ENCODE measurements at places on chromosomes 16 and 17.

DNA sequence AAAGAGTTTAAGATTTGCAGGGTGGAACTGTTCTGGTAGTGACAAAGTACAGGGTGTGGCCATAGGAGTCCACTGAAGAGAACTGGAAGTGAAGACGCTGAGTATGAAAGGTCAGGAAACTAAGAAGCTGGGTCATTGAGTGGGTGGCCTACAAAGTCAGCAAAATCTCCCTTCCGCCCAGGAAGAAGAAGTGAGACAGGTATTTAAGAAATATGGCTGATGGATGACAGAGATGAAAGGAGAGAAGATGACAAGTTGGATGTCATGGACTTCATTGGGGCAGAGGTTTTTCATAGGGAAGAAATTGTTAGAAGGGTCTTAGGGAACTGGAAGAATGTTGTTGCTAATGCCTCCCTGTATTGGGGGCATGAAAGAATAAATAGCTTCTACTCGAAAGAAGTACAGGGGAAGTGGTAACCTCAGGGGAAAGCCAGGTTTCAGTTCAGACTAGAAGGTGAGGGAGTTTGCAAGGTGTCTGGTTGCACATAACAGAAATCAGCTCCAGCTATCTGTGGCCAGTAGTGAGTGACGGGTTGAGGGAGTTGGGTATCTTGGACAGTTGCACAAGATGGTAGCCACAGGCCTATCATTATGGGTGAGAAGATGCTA, 33.6 kb upstream of the MED13 start:
- no peak for DNase-seq

DNA sequence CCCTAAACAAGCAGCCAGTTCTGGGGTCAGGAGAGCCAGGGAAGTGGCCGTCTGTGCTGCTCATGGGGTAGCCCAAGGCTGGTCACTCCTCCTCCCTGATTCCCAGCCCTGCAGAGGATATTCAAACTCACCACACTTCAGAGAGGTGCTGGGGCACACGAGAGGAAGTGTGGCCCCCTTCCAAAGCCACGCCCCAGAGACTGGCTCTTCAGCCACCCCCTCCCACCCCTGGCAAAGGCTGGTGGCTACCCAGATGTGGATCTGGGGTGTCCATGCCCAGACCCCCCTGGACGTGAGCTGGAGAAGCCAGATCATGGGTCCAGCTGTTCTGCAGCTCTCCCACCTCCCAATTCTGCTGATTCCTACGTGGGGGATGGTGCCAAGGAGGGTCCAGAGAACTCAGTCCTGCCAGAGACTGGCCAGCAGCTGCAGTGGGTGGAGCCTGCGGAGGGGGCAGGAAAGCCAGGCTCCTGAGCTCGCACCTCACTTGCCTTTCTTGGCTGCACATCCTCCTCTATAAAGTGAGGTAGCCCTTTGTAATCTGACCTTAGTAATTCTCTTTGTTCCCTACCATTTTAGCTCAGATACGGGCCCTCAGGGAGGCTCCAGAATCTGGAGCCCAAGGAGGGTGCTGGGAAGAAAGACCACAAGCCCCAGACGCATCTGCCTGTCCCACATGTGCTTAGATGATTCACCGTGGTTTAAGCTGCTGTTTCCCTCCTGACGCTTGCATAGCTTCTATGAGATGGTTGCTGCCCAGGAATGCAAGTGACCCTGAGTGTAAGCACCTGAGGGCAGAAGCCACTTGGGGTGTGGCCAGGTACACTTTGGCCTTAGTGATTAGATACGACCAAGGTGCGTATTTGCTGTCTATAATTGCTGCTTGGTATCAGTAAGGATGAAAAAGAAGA, 15.3 kb downstream of the SDK2 start:
- no peak for DNase-seq

DNA sequence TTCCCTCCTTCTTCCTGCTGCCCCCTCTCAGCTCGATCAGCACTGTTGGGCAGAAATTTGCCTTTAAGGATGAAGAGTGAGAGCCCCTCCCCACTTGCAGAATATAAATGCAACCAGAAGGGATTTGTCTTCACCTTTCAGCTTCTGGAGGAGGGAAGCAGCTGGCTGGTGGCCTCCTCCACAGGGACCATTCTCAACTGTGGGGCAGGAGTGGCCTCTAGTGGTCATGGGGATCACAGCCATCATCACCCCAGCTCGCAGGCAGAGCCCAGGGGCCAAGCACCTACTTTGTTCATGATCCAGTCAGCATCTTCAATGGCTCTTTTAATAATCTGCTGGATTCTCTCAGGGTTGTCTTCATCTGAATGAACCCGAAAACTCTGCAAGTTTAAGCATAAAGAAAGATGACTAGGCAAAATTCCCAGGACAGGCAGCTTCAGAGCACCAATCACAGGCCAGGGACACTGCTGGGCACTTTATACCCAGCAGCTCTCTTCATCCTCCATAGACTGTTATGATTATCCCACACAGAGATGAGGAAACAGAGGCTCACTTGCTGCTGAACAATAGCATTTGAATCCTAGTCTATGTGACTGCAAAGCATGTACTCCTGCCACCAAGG, 13.1 kb downstream of the LYRM9 start:
- peak; percentile 55 for DNase-seq

DNA sequence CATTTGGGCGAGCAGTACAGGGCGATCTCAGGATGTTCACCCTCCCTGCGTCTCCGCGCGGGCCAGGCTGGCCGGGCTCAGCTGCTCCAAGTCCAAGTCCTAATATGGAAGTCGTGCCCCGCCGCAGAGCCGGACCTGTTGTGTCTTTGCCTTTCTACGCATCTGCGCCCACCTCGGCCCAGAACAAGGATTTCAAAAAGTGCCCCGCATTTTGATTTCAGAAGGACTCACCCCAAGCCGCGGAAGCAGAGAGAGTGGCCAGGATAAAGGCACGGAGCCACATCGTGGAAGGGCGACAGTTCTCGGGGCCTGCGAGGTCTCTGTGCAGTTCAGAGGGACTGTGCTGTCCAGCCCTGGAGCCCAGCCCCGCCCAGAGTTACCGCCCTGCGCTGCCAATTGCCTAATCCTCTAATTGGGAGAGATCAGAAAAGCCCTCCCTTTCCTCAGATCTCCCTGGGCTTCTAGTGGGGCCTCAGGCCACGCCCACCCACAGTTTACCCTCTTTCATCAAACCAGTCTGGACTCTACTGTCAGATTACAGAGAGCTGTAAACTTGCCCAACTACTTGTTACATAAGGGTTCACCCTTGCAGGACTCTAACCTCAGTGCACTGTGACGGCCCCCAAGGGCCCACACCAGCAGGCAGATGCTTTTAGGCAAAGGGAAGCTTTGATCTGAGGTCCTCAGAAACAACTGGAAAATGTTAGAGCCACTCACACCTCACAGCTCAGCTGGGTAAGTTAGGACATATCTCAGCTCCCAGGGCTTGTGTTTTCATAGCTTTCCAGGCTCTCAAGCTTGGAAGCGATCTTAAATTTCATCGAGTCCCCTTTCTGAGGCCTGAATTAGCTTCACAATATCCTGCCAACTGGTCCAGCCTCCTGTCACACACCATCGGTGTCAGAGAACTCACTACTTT, at the start of gene CES1:
CES1 (minus strand) TSS at position 324 of the 919 bp plus-strand sequence; CDS start at position 283, 41 bp downstream.
- DNase-seq, result no peak

DNA sequence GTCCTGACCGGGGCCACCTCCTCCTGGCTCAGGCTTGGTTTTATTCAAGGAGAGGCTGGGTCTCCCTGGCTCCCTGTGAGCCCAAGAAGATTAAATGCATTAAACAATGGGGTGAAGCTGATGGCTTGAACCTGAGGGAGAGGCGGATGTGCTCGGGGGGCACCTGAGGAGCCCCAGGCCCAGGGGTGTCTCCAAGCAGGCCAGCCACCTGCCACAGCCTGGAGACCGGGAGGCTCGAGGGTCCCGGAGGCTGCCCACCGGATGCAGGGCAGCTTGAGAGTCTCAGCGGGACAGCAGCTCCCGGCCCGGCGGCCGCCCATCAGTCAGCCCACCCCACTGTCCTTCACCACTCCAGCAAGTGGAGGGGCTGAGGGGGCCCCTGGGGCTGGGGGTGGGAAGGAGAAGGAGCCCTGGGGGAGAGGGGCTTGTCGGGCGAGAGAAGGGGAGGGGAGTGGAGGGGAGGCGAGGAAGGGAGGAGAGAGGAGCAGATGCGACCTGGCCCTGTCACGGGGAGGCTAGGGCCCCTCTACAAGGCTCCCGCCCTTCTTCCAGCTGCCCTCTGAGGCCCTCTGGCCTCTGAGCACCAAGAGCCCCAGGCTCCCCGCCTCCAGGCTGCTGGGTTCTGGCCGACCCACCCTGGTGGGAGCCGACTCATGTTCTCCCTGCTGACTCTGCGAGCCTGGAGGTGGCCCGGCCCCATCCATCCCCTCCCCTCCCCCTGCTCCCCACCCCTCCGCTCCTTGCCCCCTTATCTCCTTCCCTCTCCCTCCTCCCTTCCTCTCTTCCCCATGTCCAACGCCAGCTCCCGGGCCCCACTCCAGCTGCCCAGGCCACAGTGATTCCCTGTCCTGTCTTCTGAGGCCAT, 13.2 kb downstream of the CD7 start:
- no peak for DNase-seq

GRCh38 chr16:50165473-50165872, 12.4 kb downstream of the TENT4B start:
- DNase-seq, result no peak

- no peak for DNase-seq
Measured at GRCh38 chr16:81615833-81616232, 163.3 kb upstream of the PLCG2 start.

DNA sequence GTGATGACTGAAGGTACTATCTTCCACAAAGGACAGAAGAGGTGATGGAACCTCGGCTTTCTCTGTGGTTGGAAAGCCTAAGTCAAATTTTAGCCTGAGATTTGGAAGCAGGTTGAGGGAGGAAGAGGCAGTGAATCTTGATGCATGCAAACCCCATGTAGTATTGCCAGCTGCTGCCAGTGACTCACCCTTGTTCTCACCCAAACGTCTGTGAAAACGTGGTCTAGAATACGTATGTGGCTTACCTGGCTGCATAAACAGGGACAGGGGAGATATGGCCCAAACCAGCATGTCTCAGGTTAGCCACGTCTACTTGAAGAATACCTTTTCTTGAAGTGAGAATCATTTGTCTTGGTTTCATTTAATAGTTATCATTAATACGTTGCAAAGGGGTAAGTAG, 438.0 kb upstream of the MAF start:
- DNase-seq, result no peak

GRCh38 chr16:1510941-1511351, 17.8 kb downstream of the TELO2 start:
- no peak for DNase-seq

GRCh38 chr16:6038941-6039645, 941.5 kb upstream of the EEF2KMT start:
- DNase-seq, result no peak

DNA sequence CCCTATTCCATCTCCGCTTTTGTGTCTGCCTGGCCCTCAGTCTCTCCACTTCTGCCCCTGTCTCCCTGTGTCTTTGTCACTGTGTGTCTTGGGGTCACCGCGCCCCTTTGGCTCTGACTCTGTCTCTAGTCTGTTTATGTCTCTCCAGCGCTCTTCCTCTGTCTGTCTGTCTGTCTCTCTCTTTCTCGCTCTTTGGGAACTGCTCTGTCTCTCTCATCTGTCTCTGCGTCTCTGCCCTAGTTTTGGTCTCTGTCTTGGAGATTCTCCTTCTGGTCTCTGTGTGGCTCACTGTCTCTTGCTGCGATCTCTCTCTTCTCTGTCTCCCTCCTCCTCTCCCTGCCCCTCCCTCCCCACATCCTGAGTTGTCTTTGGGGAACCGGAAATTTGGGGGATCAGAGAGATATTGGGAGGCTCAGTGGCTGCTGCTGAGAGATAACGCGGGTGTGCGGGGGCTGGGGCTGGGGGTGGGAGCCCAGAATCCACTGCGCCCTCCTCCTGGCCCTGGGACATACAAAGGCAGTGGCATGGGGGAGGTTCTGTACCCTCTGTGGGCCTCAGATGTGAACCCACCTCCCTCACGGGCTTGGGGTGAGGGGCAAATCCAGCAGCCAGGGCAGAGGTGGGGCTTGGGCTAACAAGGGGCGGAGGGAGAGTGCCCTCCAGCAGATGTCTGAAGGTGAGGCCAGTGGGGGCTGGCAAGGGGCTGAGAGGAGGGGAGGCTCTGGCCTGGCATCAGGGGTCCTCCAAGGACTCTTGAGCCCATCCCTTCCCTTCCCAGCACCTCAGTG, 24.4 kb downstream of the LAT start:
- DNase-seq, result no peak

- DNase-seq, result peak; percentile 89
Measured at GRCh38 chr17:2011411-2012371, 13.4 kb downstream of the RTN4RL1 start.

Data from prostate gland (tissue), 2 donors.